ENCODE measurements at places on chromosomes 4 and X. TPM values are rescaled to one million over a fixed set of nuclear protein-coding genes. Genes with fewer than 3 reads are reported as not detected.

Gene ATP2B3
- total RNA-seq: not detected

DNA sequence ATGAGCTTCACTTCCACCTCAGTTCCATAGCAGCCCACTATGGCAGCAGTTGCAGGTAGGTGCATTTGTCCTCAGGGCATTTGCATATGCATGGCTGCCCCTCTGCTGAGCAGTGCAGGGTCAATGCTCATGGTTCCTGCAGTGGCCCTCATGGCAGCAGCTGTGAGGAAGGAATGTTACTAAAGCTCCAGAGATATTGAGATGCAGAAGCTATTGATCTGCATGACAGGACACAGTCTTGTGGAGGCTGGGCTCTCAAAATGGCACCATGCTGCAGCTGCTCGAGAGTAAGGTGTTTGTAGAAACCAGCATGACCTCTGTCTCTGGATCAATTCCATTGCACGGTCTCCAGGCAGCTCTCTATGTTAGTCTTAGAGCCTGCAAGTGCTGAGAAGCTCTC is 179.2 kb upstream of the PCDH18 start:
- no peak for DNase-seq

DNA sequence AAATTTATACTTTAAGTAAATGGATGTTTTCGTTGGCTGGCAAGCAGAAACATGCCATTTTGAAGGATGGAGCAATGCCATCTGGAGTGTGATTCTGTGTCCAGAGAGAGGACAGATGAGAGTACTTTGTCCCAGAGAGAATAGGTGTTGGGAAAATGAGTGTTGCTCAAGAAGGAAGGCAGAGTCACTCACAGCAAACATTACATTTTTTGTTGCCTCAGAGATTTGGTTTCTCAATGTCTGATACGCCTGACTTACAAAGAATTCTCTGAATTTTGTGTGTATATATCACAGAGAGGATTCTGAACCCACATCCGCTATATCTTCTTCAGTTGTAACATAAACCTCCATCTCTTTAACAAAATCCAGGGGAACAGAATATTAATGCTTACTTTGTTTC is 102.8 kb upstream of the PCDH18 start:
- DNase-seq: no peak

GRCh38 chrX:24298191-24298590 is 15.7 kb downstream of the SUPT20HL2 start:
- DNase-seq: no peak

DNA sequence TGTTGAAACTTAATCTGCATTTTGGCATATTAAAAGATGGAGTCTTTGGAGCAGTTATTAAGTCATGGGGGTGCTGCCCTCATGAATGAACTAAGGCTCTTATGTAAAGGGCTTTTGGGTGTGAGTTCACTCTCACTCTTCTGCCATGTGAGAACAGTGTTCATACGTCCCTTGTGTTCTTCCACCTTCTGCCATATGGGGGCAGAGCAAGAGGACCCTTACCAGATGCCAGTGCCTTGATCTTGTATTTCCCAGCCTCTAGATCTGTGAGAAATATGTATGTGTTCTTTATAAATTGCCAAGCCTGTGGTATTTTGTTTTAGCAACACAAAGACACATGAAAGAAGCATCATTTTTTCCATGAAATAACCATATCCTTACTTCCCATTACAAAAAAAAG is 213.9 kb downstream of the SPOCK3 start:
- no peak for DNase-seq
